NCI-H2081 treated with DMSO at 0.1 percent for 48 hours (cell line): ENCODE measurements at places on chromosomes 5 and 9.

DNA sequence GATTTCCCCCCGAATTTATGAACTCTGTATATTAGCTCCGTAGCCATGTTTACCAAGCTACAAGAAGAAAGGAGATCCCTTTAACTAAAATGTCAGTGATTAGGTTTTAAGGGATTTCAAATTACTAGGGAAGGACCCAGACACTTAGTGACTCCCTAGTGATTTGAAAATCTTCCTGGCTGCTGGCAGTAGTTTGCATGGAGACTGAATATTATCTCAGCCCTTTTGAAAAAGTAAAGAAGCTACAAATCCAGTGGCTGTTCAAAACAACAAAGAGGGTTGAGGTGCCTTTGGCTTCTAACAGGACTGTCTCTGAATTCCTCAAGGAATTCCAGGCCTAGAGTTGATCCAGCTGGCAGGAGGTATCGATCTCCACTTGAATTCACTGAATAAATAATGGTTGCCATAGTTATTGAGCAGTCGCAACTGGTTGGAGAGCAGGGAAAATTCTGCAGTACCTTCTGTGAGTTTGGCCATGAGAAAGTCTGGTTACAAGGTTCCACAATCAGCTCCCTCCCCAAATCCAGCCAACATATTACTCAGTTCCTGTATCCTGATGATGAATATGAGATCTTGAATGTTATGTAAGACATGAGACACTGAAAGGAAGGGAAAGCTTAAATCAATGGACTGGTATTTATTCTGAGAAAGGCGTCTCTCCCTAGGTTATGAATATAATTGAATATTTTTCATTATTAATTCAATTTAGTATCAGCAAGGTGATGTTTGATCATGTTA lies 37.7 kb downstream of the NR4A3 start:
- no peak for DNase-seq

GRCh38 chr5:133783481-133783880 lies 171.1 kb upstream of the FSTL4 start:
- no peak for DNase-seq

DNA sequence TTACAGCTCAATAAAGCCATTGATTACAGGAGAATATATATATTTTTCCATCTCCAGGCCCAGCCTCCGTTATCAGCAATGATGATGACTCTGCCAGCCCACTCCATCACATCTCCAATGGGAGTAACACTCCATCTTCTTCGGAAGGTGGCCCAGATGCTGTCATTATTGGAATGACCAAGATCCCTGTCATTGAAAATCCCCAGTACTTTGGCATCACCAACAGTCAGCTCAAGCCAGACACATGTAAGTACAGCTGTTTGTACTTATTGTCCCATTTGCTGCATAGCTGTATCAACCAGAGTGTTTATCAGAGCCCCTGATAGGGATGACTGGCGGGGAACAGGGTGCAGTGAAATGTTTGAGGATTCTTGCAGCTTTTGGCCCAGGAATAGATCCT lies 197.7 kb downstream of the NTRK2 start:
- DNase-seq, result no peak

DNA sequence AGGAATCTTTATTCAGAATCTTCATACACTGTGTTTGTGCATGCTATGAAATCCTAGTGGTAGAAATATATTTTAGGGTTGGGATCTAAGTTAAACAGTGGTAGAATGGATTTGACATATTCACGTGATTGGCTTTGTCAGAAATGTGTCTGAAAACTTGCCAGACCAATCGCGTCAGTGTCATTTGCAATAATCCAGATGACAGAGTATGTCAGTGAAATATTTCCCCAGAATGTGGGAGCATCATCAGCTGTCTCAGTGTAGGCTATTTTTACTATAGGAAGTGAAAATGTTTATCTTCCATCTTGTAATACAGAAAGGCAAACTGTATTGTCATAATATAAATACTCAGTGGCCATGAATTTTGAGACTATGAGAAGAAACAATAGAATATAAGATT lies 220.6 kb upstream of the EDIL3 start:
- no peak for DNase-seq

DNA sequence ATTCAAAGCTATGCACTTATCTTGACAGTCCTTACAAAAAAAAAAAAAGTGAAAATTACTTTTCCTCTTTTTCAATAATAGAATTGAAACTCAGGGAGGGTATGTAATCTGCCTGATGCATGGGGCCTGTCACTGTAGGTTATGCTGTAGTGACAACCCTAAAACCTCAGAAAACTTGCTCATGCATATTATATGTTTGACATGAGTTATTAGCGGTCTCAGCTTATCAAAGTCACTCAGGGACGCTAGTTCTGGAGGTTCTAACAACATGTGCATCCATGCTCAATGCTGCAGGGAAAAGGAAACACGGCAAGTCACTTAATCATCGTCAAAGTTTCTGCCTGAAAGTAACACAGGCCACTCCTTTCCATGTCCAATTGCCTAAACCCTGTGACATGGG lies 78.4 kb upstream of the TMEM252 start:
- no peak for DNase-seq

GRCh38 chr5:31585166-31585894 lies 53.2 kb downstream of the C5orf22 start:
- no peak for DNase-seq

DNA sequence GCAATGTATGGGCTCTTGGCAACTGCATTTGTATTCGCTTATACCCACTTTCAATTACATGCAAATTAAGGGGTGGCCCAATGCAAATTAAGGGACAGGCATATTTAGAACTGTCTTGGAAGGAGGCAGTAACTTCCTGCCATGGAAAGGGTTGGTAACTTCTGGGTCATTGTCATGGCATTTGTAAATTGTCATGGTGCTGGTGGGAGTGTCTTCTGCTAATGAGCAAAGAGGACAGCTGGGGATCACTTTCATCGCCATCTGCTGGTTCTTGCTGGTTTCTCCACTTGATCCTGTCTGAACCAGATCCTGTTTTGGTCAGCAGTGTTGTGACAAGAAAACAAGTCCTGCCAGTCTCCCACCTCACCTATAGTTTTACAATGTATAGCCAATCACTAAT lies 23.3 kb upstream of the UGT3A2 start:
- DNase-seq, result no peak

GRCh38 chr5:154039458-154039829 lies 677 bp downstream of the MFAP3 start:
- no peak for DNase-seq
